Stimulated activated CD8-positive, alpha-beta memory T cell treated with anti-CD3 and anti-CD28 coated beads, Interleukin-2, amount 100 ng/mL, for 48 hours (primary cell): ENCODE measurements at places on chromosomes 4 and X.

GRCh38 chr4:180280076-180280475, 1963.1 kb upstream of the TENM3 start:
- no peak for DNase-seq

DNA sequence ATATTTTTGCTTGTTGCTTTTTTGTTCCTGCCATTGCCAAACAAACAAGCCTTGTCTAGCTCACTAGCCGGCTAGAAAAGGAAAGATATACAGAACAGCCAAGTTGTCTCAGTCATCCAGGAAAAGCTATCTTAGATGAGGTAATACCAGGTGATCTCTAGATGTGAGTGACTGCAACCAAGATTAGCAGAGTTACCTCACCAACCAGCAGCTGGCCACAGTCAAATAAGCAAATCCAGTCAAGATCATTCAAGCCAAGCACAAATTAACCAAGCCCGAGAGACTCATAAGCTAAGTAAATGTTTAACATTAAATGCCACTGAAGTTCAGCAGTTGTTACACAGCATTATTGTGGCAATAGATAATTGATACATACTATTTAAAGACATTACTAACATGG, 108.6 kb downstream of the CENPC start:
- no peak for DNase-seq

- DNase-seq = peak; percentile 26
These were observed at the start of gene CHM for GRCh38 chrX:86047174-86047935. Gene CHM, minus strand, starts transcription at chrX:86047558. Its CDS starts 26 bp downstream, at chrX:86047532.

GRCh38 chr4:168059251-168059650, 33.1 kb upstream of the ANXA10 start:
- DNase-seq = no peak

DNA sequence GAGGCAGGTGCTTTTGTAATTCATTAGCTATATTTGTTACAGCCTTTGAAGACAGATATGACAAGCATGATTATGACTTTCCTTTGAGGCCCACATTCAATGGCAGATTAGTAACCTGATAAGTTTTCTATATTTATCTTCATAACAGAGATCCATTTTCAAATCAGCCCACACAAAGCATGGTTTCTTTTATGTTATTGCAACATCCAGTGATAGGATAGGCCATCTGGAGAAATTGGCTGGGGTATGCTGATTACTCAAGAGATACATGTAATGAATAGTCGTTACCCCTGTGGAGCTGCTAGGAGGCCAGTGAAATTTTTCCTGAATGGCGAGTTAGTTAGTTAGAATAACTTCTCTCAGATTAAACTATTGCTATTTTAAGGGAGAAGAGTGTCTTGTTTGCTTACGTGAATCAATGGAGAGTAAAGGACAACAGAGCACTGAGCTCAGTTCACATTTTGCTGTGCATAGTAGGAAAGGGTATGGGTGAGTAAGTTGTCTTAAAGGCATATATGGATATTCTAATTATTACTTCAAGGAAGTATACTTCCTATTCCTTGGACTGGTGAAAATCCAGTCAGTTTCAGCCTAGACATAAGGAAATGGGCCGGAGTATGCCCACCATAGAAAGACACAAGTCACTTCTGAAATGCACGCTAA, 79.2 kb upstream of the DKK2 start:
- DNase-seq = no peak

DNA sequence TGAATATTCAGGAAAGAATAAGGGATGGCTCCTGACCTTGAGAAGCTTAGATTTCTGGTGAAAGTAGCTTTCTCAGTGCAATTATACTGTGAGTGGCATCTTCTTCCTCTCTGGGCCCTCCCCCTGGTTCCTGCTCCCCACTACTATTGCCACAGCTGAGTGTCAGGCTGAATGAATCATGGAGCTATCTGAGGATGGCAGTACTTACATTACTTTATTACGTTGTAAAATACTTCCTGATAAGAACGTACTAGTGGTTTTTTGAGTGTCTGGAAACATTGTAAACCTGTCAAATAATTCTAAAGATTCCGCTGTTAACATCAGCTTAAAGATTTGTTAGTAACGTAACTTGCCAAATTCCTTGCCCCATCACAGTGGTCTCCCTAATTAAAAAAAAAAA, 36.2 kb downstream of the ARHGAP10 start:
- no peak for DNase-seq

GRCh38 chr4:96352051-96352517, 512.2 kb downstream of the PDHA2 start:
- no peak for DNase-seq
